Activated naive CD8-positive, alpha-beta T cell treated with anti-CD3 and anti-CD28 coated beads for 36 hours (primary cell): ENCODE measurements at places on chromosomes 7 and 10. TPM values are rescaled to one million over a fixed set of nuclear protein-coding genes. Genes with fewer than 3 reads are reported as not detected.

- no peaks in the 10 kb centered on the region for H3K27me3 ChIP-seq
- peak; percentile 2 for DNase-seq
- H3K27ac ChIP-seq, result no peak overlapping the region
- H3K36me3 ChIP-seq, result no peaks in the 10 kb centered on the region
Observed at GRCh38 chr7:53811555-53812079, 730.6 kb upstream of the VSTM2A start.

DNA sequence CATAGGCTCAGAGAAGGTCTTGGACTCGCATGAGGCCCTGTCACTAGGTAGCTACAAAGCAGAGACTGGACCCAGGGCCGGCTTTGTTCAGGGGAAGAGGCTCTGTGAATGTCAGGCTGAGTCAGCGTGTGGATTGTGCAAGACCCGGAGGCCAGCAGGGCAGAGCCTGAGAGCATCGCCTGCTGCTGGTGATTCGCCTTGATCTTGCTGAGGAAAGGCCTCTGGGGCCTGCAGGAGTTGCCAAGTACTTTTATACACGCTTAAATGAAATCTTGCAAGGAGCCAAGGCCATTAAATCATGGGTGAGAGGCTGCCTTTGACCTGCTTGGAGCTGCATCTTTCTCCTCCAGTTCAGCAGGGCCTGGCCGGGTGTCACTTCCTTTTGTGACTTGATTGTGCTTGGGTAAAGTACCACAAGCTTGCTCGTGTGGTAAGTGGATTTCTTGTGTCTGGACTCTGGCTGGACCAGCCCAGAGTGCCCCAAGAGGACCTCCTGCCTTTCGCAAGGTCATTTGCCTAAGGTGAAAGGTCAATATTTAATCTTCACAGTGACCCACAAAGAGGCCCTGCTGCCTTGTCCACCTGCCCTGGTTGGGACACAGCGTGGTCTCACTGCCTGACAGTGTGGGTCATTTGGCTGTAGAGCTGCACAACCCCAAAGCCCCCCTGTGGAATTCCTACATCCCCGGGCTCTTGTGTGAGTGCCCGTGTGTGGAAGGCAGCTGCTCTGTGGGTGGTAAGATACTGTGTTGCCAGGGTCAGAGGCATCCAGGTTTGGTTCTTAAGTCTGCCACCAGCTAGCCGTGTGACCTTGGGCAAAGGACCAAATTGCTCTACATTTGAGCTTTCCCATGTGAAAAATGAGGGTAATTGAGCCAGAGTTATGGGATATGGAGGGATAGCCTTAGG, 38.6 kb upstream of the SH2D4B start:
- peak overlapping the region; percentile 96 for H3K27ac ChIP-seq
- H3K36me3 ChIP-seq, result peaks cover 41% of the 10 kb centered on the region
- H3K4me3 ChIP-seq, result peak overlapping the region; percentile 60
- DNase-seq, result peak; percentile 76
- H3K27me3 ChIP-seq, result no peaks in the 10 kb centered on the region
- peaks cover 95% of the 10 kb centered on the region for H3K4me1 ChIP-seq

GRCh38 chr7:128102490-128103291, 71.5 kb upstream of the LRRC4 start:
- H3K36me3 ChIP-seq, result peaks cover 5% of the 10 kb centered on the region
- no peak overlapping the region for H3K4me3 ChIP-seq
- no peak for DNase-seq
- H3K27me3 ChIP-seq, result peaks cover 8% of the 10 kb centered on the region

DNA sequence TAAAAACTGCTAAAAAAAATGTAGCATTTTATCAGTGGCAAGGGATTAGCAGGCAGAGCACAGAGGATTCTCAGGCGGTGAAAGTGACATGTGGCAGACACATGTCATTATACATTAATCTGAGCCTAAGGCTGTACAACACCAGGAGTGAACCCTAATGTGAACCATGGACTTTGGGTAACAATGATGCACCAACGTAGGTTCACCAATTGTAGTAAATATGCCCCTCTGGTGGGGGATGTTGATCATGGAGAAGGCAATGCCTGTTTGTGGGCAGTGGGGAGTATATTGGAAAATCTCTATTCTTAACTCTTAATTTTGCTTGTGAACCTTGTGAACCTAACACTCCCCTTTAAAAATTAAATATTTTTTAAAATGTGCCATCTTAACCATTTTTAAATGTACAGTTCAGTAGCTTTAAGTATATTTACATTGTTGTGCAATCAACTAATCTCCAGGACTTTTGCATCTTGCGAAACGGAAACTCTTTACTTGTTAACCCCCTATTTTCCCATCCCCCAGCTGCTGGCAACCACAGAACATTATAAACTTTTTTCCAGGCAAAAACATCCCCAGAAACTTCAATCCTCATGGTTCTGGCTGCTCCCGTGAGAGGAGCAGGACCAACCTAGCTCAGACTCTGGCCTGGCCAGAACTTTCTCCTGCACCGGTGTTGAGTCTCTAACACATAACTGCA, 29.9 kb downstream of the LRRC20 start:
- no peak for DNase-seq
- H3K4me3 ChIP-seq, result no peak overlapping the region
- no peak overlapping the region for H3K27ac ChIP-seq

Gene FAM13C
- not detected for total RNA-seq

DNA sequence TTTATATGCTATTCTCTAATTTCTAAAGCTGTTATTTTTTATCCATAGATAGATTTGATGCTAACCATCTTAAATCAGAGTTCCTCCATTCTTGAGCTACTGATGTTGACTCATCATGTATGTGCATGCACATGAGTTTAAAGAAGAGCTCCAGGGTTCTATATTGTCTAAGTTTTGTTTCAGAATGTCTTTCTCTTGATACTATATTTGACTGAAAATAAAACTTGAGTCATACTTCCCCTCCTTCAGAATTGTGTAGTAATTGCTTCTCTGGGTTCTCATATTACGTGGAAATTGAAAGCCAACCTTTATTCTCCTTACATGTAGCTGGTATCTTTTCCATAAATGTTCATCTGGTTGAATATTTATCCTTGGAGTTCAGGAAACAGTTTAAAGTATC, 89.4 kb downstream of the LRRTM3 start:
- no peaks in the 10 kb centered on the region for H3K36me3 ChIP-seq
- H3K4me1 ChIP-seq, result no peaks in the 10 kb centered on the region
- no peak for DNase-seq
- H3K27me3 ChIP-seq, result no peaks in the 10 kb centered on the region
- H3K27ac ChIP-seq, result no peak overlapping the region

Gene SEMA4G
- total RNA-seq, result 1.0 TPM

- peaks cover 12% of the 10 kb centered on the region for H3K4me1 ChIP-seq
- H3K27ac ChIP-seq, result no peak overlapping the region
Observed at GRCh38 chr7:102469972-102470825, 5.4 kb downstream of the LRWD1 start.

Gene CHAT
- not detected for total RNA-seq

DNA sequence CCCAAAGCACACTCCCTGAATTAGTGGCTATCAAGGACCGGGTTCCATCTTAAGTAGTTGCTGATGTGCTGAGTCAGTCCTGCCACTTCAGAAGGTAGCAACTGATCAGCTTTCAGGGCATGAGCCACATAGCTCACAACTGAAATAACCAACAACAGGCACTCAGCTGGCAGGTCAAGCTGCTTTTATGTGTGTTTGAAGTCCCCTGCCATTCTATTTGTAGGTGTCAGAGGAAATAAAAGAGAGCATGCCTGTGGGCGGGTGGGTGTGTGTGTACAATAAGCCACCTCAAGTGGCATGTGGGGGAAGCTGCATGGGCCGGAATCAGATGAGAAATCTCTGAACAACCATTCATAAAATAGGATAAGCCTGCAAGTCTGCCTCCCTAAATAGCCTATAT, 114.3 kb upstream of the YAE1 start:
- H3K27ac ChIP-seq, result no peak overlapping the region
- H3K36me3 ChIP-seq, result no peaks in the 10 kb centered on the region
- no peak overlapping the region for H3K4me3 ChIP-seq

Gene ERCC6
- total RNA-seq, result 14.2 TPM

- no peak for DNase-seq
- no peak overlapping the region for H3K27ac ChIP-seq
- no peaks in the 10 kb centered on the region for H3K4me1 ChIP-seq
- H3K4me3 ChIP-seq, result no peak overlapping the region
Observed at GRCh38 chr7:49486974-49487829, 286.2 kb upstream of the VWC2 start.

Gene OR2A42
- total RNA-seq, result not detected

Gene BAG3
- total RNA-seq, result 15.3 TPM

Gene OPN4
- not detected for total RNA-seq

GRCh38 chr10:97069576-97070362, 116.0 kb downstream of the SLIT1 start:
- no peak overlapping the region for H3K4me3 ChIP-seq
- peak; percentile 28 for DNase-seq
- no peak overlapping the region for H3K27ac ChIP-seq
- H3K36me3 ChIP-seq, result peaks cover 3% of the 10 kb centered on the region

DNA sequence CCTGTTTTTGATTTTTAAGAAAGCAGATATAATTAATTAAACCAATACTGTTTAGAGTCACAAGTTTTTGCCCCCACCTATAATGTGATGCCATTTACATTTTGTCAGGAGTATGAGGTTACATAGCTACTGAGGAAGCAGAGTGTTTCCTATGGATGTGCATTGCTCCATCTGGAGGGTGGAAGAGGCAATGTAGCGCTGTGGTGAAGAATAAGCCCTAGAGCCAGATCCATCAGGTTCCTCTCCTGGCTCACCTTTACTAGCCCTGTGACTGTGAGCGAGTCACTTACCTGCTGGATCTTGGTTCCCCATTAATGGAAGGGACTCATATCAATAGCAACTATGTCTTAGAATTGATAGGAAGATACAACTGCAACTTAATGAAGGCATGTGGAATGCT, 216.0 kb downstream of the GPAM start:
- no peaks in the 10 kb centered on the region for H3K27me3 ChIP-seq
- no peak for DNase-seq
- H3K4me1 ChIP-seq, result no peaks in the 10 kb centered on the region
- no peak overlapping the region for H3K27ac ChIP-seq
- H3K4me3 ChIP-seq, result no peak overlapping the region

Gene ELAPOR2
- total RNA-seq, result 2.2 TPM
